ENCODE measurements at places on chromosomes 2 and 18.

GRCh38 chr2:8365331-8365910, 316.4 kb upstream of the ID2 start:
- DNase-seq = no peak

DNA sequence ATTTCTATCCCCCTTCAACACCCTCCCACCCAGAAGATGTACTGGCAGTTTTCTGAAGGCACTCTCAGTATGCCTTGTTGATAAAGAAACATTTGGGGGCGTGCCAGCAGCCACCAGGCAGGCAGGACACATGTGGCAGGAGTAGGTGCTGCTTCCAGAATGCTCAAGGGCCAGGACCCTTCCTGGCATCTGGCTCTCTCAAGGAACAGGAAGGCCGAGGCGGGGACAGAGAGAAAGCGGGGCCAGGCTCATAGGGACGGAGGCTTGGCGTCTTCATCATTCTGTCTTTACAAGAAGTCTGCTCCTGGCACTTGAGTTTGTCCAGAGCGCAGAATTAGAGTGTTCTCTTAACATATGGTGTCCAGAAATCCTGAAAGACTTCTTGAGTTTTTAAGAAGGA, 121.6 kb downstream of the FAM210A start:
- DNase-seq = no peak

- DNase-seq = no peak
These were observed 721 bp downstream of the ADAM17 start for GRCh38 chr2:9554921-9555296.

DNA sequence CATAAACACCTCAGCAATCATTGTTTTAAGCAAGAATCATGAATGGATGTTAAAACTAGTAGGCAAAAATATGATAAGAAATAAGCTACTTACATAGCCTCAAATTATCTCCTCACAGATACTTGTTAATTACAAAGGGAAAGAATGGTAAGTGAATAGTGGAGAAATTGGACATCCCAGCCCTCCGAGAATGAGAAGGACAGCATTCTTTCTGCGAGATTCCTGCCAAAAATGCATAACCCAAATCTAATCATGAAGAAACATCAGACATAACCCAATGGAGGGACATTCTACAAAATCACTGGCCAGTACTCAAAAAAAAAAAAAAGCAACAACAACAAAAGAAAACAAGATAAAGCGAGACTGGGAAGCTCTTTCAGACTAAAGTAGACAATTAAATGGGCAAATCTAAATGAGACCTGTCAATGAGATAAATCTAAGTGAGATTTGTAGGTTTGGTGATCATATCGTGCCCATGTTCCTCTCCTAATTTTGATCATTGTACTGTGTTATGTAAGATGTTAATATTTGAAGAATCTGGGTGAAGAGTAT, 57.9 kb upstream of the GLI2 start:
- no peak for DNase-seq

DNA sequence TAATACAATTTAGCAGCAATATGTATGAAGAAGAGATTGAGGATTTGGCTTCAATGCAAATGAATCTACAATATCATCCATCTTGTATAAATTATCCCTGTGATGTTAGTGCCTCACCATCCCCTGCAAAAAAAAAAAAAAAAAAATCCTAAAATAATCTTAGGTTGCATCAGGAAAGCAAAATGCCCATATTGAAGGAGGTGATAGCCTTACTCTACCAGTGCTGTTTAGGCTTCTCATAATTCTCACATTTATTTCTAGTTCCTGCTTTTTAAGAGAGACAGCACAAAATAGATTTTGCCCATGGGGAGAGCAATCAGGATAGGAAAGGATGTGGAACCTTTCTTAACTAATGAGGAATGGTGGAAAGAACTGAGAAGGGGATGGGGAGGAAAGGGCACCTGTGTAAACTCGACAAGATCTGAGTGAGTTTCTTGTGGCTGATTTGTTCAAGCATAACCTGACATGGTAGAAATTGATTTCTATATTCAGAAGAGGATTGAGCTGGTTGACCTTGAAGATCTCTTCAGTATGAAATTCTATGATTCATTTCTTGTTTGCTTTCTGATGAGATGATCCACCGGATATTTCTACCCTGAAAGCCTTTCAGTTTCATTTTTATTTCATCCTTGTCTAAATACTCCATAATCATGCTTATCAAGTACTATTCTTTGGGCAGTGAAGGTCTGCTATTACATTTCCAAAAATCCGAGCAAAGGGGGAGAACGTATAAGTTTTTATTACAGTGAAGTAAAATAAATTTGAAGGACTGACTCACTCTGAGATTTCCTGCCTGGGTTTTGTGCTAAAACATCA, 391.2 kb downstream of the PTPRM start:
- DNase-seq = no peak

DNA sequence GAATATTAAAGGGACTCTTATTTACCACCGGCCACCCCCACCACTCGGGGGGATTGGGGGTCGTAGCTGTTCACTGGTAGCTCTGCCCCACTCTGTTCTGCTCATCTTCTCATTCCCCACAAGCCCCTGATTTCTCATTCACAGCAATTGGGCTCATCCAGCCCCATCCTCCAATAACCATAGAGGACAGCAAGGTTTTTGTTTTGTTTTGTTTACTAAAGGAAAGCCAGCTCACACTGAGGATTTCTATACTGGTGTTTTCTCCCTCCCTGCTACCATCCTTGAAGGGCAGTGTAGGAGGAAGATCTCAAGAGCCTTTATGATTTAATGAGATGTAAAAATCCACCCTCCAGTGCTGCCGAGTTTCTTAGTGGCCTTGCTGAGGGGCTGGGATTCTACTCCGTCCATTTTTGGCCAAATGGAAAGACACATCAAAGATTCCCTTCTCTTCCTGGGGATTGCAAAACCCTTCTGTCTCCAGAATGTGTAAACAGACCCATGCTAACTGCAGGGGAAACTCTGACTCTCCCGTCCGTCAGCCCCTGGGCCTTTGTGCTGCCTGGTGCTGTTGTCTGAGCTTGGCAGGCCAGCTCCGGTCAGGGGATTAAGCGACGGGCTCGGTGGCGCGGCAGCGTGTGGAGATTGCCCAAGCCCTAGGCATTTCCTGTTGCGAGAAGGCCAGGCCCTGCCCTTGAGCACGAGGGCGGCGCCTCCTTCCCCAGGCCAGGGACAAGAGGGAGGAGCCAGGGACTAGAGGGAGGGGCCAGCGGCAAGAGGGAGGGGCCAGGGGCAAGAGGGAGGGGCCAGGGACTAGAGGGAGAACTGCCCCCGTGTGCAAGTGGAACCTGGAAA, 165.0 kb downstream of the ANTXR1 start:
- DNase-seq = no peak

GRCh38 chr2:57343391-57344006, 703.1 kb upstream of the VRK2 start:
- DNase-seq = no peak

- no peak for DNase-seq
These were observed 197.5 kb upstream of the COPS8 start for GRCh38 chr2:236887953-236888793.

DNA sequence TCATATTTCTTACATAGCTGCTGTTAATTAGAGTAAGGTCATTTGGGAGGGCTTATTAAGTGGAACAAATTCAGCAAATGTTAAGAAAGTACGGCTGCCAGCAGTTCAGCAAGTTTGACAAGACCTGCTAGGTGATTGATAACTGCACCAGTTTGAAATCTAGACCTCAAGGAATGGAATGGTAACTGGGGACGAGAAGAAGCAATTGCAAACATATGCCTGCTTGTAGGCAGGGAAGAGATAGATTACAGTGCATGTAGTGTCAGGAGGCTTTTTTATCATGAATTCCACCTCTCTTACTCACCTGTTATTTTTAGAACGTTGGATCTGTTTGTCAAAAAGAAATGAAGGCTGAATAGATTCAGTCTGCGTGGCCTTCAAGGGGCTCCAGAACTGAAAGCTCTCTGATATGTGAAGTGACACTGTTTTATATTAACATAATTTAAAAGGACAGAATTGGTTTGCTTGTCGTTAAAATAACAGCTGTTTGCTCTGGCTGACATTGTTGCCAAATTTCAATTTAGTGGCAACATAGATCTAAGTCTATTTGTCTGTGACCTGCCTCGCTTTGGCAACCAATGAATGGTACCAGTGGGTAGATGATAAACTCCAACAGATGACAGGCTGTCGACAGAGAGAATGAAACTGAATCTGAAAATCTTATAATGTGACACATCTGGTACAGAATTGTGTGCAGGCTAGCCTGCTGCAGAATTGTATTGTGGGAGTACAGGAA, 199.3 kb downstream of the ZNF407 start:
- DNase-seq = no peak

- no peak for DNase-seq
These were observed 476.0 kb downstream of the EIPR1 start for GRCh38 chr2:2901384-2902345.

GRCh38 chr2:178946494-178946893, 103.4 kb downstream of the CCDC141 start:
- no peak for DNase-seq

GRCh38 chr2:227627769-227628168, 10.5 kb downstream of the SCYGR4 start:
- DNase-seq = no peak

DNA sequence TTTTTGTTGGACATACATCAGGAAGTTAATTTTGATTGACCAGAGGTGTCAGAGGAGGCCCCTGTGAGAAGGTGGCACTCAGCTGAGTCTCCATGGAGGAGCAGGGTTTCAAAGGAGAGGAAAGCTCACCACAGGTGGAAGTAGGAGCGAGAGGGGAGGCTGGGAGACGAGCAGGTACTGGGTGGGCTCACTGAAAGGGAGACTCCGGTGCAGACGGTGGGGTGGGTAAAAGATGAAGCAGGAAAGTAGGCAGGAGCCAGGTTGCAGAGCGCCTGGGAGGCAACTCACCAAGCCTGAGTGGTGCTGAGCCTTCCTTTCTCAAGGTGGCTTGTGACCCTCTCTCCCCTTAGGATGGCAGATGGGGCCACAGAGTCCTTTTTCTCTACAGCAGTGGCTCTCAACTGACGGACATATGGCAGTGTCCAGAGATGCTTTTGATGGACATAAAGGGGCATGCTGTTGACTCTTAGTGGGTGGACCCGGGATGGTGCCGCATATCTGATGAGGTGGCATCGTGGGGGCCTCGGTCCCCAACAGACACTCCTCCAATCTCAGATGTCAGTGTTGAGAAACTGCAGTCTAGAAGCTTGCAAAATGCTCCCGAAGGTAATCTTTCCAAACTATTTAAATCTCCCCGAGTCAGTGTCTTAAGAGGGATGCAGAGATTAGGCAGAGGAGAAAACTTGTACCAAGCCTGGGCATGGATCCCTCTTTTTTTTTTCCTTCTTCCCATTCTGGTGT, 64.0 kb downstream of the LPIN1 start:
- no peak for DNase-seq

GRCh38 chr2:6183226-6183625, 491.0 kb downstream of the SOX11 start:
- DNase-seq = no peak

DNA sequence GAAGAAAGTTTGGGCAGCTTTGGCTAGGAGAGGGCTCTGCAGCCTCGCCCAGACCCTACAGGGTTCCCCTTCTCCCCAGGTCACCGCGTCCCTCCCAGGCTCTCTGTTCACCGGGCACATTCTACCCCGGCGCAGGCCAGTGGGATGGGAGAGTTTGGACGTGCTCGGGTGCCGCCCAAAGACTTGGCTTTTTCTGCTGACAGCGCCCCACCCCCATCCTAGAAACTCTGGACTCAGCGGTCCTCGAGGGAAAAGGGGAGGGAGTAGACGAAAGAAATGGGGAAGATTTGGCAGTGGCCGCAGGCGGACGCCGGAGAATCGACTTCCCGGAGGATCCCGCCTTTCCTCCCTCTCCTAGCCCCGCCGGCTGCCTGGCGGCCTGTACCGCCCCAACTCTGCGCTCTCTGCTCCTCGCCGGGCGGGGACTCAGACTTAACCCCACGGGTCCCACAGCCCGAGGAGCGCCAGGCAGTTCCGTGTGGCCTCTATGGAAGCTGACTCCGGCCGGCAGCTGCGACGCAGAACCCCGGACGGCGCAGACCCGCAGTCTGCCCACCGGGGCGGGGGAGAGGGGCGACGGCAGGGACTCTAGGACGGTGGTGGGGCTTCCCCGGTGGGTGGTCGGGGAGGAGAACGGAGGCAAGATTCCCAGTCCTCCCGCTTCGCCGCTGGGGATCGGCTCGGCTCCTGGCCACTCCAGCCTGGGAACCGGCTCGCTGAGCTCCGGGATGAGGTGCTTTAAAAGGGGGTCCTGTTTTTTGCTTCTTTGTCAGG, 863 bp upstream of the SIX2 start:
- DNase-seq = no peak

DNA sequence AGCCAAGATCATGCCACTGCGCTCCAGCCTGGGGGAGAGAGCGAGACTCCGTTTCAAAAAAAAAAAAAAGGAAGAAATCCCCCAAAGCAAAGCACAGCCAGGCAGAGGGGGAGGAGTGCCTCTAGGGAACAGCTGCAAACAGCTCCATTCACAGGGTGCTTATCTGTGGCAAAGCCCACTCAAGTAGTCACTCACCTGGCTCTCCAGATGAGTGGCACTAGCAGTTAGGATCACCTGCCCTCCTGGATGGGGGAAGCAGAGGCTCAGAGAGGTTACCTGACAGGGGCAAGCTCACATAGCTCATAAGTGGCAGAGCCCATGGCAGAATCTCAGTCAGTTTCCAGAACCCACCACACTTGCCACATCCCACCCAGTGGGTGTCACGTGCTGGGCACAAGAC, 30.3 kb downstream of the TFCP2L1 start:
- DNase-seq = no peak

DNA sequence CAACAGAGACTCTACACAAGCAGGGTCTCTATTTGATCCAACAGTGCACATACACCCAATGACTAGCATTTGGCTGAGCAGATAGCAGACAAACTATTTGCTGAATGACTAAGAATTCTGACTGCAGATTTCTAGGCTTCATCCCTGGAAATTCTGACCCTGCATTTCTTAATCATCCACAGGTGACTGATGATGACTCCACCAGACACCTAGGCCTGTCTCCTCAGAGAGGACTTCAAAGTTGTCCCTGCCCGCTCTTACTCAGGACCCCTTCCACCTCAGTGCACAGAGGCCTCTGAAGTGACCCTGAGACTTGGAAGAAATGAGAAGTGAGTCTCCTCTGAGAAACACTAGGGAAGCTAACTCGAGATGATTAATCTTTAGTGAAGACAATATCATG, 51.3 kb downstream of the SEPTIN10 start:
- no peak for DNase-seq

- no peak for DNase-seq
These were observed 26.1 kb downstream of the KIF5C start for GRCh38 chr2:148901142-148901541.

DNA sequence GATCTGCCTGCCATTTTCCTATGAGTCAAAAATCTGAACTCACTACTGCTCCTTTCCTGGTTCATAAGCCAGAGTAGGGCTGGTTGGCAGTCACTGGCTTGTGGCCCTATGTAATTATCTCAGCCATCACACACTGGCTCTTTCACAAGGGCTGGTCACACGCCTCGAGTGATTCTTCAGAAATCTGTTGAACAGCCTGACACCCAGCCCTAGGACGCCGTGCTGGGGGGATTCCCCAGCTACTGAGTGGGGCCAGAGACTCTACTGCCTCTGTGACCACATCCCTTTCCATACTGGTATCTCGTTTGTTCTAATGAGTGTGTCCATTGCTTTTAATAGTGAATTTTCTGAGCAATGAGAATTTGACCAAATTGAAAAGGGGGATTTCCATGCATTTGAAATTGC, 45.8 kb upstream of the RBM44 start:
- DNase-seq = peak; percentile 37

Data from stimulated activated CD8-positive, alpha-beta memory T cell treated with anti-CD3 and anti-CD28 coated beads, Interleukin-4, amount 100 ng/mL, for 24 hours (primary cell).